ENCODE measurements at places on chromosomes 2 and 18.
A peak's percentile ranks its signal among the peaks of the same experiment; 100 is the strongest.

- DNase-seq, result no peak
These were observed 463.2 kb downstream of the THSD7B start for GRCh38 chr2:137228566-137228965.

DNA sequence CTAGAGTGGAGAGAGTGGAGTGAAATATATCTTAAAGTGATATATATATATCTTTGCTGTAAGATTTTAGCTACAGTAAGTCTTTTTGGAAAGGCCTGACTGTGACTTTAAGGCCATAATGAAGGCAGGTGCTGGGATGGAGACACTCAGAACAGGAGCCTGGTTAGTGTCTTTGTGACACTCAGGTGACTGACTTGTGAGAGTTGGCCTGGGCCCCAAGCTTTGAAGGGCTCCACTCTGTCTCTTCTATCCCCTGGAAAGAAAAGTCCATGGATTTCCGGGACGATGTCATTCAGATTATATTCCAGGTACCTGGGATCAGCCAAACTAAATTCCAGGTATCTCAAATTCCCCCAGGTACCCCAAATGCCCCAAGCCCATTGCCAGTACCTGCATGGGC, 276.6 kb downstream of the PDE11A start:
- DNase-seq, result no peak

DNA sequence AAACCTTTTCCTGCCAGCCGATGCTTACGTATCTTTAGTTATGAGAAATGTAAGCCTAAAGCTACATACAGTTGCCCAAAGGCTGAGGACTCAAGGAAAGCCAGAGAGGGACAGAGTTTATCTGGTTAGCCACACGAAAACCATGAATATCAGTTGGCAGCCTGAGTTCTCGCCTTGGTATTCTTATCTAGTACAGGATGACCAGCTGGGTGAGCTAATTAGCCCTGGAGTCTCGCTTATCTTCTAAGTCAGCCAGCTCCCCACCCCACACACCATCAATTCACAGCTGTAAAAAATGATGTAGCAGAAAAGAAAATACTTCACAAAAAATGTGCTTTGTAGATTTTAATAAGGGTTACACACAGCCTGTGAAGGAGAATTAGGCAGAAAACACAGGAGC, 617.5 kb upstream of the SOX11 start:
- no peak for DNase-seq

GRCh38 chr2:136117391-136117841, 533 bp downstream of the CXCR4 start:
- no peak for DNase-seq

- DNase-seq, result no peak
These were observed 10.7 kb downstream of the MRPL44 start for GRCh38 chr2:223967981-223968380.

DNA sequence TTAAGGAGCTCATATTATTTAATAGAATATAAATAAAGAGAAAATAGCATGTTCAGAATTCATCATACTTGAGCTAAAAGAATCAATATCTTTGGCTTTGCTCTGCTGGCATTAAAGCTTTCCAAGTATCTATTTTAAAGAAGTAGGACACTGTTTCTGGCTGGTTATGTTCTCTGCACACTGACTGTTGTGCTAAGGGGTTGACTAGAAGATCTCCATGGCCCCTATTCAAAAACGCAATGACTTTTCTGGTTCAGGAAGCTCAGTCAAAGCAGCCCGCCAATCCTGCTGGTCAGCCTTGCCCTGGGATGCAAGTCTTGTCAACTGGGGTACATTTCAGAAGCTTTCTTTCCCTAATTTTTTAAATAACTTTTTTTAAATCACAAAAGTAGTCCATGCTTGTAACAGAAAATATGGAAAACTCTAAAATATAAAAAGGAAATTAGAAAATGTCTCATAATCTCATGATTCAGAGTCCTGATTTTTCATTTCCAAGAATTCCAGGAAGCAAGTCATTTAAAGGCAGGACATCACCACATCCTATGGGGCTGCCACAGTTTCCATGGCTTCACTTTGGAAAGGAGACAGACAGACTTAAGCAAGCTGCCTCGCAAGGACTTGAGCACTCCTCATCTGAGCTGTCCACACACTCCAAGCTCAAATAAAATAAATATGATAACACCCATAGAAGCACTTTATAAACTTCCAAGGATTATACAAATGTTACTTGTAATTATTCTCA, 195.1 kb downstream of the TXNL1 start:
- peak; percentile 8 for DNase-seq

GRCh38 chr2:26877276-26877675, 29.3 kb downstream of the DPYSL5 start:
- DNase-seq, result no peak

- DNase-seq, result no peak
These were observed 146.4 kb downstream of the TPO start for GRCh38 chr2:1559589-1560175.

DNA sequence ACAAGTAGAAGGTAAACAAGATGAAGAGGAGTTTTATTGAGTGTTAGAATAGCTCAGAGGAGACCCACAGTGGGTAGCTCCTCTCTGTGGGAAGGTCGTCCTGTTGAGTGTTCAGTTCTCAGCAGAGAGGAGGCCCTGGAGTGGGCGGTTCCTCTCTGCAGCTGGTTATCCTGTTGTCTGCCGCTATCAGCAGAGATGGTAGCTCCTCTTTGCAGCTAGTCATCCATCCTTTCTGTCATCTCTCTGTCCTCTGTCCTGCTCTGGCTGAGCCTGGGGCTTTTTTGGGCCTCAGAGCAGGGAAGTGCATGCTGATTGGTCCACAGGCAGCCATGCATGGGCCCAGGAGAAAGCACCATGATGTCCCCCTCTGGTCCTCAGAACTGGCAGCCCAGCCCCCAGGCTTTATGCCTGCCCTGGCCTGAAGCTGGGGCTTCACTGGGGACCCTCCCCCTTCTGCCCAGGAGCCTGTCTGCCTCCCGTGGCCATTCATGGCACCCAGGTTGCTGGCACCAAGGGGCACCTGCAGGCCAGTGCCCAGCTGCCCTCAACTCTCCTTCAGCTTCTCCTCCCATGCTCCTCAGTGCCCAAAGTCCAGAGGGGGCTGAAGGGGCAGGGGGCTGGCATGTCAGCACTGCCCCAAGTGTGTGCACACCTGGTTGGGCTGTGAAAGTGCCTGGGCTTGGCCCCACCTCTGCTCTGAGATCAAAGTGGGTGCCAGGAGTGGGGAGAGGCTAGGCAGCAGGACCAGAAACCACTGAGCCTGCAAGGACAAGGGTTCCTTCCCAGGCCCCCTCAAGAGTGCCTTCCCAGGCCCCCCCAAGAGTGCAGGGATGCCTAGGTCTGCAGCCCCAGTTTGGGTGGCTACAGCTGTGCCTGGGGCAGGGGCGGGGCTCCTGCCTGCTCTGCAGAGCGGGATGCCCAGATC, 98.7 kb downstream of the TWIST2 start:
- DNase-seq, result no peak

- no peak for DNase-seq
These were observed 79.7 kb downstream of the MRPS9 start for GRCh38 chr2:105117565-105117964.

DNA sequence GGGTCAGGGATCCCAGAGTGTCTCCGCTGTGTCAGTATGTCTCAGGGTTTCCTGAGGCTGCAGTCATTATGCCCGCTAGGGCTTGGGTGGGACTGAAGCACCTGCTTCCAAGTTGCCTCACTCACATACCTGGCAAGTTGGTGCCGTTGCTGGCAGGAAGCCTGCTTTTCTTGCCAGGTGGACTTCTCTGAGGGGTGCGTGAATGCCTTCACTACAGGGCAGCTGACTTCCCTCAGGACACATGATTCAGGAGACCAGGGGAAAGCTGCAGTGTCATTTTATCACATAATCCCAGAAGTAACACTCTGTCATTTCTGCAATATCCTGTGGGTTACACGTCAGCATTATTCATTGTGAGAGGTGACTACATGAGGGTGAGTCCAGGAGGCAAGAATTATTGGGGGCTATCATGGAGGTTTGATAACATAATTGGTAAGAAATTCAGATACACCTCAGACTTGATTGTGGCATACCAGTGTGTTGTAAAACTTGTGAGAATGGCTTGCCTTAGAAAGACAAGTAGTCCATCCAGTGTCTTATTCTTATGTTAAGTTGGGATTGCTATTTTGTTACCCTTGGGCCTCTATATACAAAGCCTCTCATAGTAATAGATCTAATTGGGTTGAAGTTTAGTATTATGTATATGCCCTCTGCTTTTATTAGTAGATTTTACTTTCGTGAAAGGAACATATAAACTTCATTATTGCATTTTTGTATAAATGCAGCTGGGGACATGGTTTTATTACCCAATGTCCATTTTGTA, 44.1 kb downstream of the NEDD4L start:
- DNase-seq, result no peak

- DNase-seq, result no peak
These were observed 79.2 kb upstream of the MYO3B start for GRCh38 chr2:170098626-170099312.

DNA sequence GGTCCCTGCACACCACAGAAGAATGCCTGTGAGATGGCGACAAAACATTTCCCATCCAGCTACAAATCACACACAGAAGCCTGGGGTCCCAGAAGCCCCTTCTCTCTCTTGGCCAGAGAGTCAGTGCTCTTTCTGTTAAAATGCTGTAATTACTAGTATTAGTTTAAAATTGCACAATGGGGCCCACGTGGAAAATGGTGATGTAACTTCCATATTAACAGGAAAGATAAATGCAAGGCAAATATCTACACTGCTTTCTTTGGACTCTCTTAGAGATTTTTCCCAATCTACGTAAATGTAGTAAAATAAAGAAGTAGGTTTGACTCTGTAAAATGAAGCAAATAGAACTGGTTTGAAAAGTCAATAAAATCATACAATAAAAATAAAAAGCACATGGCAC, 113.9 kb upstream of the TFCP2L1 start:
- DNase-seq, result no peak

DNA sequence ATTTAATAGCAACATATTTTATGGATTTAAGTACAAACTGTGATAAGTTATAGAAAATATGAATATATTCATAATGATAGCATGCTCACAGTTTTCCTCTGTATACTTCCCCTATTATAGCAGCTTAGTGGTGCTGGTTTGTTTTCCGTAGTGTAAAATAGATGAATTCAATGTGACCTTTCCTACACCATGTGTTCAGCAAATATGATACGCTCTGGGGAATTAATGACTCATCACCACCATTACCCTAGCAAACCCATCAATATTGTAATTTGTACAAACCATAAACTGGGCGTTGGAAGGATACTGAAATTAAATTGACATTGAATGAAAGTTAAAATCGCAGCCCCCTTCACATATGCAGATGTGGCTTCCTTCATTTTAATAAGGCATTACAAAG, 58.7 kb upstream of the CDH19 start:
- no peak for DNase-seq

- no peak for DNase-seq
These were observed 114.1 kb downstream of the GBX2 start for GRCh38 chr2:236054125-236054524.

- no peak for DNase-seq
These were observed 286.2 kb upstream of the EPAS1 start for GRCh38 chr2:46010925-46011490.

GRCh38 chr2:8848328-8849100, 11.1 kb upstream of the KIDINS220 start:
- no peak for DNase-seq

- DNase-seq, result no peak
These were observed 141.9 kb upstream of the ID2 start for GRCh38 chr2:8539743-8540551.

DNA sequence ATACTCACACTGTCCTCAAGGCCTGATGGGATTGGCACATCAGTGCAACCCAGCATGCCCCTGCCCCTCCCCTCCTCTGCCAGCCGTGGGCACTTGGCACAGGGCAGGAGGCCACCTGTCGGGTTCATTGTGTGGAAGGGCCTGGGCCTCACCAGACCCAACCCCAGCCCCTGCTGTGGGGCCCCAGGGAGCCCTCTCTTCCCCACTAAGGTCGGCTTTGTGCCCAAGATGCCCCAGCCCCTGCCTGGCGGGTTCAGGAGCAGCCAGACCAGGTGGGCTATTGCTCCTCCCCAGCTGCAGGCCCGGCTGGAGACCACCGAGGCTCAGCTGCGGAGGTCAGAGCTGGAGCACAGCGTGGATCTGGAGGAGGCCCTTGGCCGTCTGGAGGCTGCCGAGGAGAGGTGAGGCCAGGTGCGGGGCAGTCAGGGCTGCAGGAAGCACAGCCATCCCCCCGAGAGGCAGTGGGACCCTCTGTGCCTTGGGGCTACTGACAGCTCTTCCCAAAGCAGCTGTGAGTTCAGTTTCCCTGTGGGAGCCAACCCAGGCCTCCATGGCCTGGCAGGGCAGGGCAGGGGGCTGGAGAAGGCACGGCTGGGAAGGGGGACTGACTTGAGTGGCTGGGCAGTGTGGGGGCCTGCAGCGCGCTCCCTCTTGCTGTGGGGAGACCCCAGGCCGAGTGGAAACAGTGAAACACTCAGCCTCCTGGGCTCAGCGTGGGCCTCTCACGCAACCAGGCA, 16.3 kb downstream of the CROCC2 start:
- no peak for DNase-seq

GRCh38 chr18:22439447-22439846, 21.7 kb upstream of the CTAGE1 start:
- no peak for DNase-seq

GRCh38 chr2:111201214-111201613, 80.5 kb downstream of the BCL2L11 start:
- DNase-seq, result no peak

GRCh38 chr2:200270732-200271131, 35.8 kb upstream of the SPATS2L start:
- no peak for DNase-seq
